ENCODE measurements at places on chromosomes 2 and 18.

- no peak for DNase-seq
These were observed 20.8 kb upstream of the IGFBP5 start for GRCh38 chr2:216716109-216716508.

- DNase-seq, result no peak
These were observed 76.0 kb upstream of the STK17B start for GRCh38 chr2:196247114-196247975.

GRCh38 chr2:61658841-61659780 is 121.0 kb upstream of the XPO1 start:
- DNase-seq, result peak; percentile 30

DNA sequence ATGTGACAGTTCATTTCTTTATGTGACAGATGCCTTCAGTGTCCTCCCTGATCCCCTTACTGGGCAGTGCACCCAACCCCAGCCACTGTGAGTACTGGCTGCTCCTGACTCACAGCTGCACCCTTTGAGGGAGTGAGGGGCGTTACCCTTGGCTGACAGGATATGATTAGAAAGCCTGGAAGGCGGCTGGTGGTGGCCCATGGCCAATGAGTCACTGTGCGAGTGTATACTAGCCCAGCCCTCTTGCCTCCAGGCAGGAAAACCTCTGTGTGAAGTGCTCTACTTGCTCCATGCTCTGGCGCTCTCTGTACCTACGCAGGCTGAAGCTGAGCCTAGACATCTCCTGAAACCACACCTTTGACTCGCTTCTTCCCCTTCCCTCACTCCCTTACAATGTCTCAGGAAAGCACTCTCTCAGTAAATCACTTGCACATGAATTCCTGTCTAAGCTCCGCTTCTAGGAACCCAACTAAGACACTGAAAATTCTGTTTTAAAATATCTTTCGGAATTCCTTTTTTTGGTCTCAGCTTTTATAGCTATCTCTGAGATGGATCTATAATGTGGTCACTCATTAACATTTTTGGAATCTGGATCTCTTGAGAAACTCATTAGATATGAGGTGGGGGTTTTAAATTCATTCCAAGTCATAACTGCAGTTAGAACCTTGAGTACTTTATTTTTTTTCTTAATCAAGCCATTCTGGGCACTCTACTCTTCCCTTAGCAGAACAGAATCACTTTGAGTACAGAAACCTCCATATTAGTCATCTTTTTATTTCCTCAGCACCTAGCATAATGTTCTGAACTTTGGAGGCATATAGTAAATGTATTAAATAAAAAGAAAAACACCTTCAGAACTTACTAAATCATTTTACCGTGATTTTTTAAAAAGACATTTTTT is 25.3 kb upstream of the STAM2 start:
- DNase-seq, result no peak

DNA sequence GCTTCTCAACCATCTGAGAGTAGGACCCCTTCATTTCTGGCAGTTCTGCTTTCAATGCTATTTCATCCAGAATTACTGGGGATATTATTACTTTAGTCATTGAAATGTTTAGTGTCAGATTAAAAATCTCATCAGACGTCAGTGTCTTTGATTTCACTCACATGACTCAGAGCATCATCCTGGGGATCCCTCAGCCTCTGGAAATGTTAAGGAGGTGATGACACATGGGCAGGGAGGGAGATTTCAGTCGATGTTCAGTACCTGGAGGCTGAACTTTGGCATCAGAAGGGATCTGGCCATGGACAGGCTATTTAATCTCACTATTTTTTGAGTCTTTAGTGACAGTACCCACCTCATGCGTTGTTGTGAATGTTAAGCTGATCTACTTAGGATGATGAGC is 39.1 kb downstream of the OSBPL6 start:
- DNase-seq, result no peak

All from midbrain (tissue), 1 donor.